ENCODE measurements at places on chromosomes 2 and 18. TPM values are rescaled to one million over a fixed set of nuclear protein-coding genes. Genes with fewer than 3 reads are reported as not detected.

DNA sequence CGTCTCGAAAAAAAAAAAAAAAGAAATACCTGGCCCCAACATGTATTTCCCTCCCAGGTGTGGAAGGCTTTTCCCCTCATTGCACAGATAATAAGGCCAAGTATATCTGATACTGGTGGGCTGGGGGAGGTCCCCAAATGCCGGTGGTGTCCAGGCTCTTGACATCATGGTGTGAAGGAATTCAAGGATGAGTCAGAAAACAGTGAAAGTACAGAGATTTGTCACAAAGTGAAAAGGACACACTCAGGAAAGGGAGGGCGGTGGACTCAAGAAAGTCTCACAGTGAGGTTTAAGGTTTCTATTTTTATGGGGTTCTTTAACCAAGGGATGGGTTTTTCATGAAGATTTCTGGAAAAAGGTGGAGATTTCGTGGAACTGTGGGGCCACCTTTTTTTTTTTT, 37.8 kb upstream of the FZD5 start:
- no peak overlapping the region for H3K27ac ChIP-seq
- no peaks in the 10 kb centered on the region for H3K36me3 ChIP-seq
- peaks cover 23% of the 10 kb centered on the region for H3K4me1 ChIP-seq
- no peaks in the 10 kb centered on the region for H3K27me3 ChIP-seq
- DNase-seq = no peak

GRCh38 chr2:157438863-157439823, 4.7 kb downstream of the CYTIP start:
- H3K36me3 ChIP-seq = no peaks in the 10 kb centered on the region
- DNase-seq = no peak
- H3K4me1 ChIP-seq = no peaks in the 10 kb centered on the region
- no peaks in the 10 kb centered on the region for H3K27me3 ChIP-seq

GRCh38 chr2:196112418-196113034, 43.9 kb upstream of the DNAH7 start:
- H3K36me3 ChIP-seq = no peaks in the 10 kb centered on the region
- H3K27ac ChIP-seq = peak overlapping the region; percentile 76
- no peaks in the 10 kb centered on the region for H3K27me3 ChIP-seq
- H3K4me1 ChIP-seq = peaks cover 15% of the 10 kb centered on the region
- no peak overlapping the region for H3K4me3 ChIP-seq

DNA sequence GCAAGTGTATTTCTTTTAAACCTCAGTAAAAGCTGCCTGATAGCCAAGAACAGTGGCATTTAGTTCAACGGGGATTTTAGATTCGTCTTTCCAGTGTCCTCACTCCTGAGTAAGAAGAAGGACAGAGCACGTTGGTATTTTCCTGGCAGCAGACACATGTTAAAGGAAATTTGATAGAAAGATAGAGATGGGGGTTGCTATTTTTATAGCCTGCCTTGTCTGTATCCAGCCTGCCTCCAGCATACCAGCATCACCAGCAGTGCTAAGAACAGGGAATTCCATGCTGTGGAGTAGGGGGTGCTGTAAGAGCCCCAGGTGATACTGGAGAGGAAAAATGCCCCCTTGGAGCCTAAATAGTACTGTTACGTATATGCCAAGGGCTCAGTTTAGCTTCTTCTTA, 1.1 kb upstream of the SMYD1 start:
- no peaks in the 10 kb centered on the region for H3K36me3 ChIP-seq
- H3K27me3 ChIP-seq = no peaks in the 10 kb centered on the region

DNA sequence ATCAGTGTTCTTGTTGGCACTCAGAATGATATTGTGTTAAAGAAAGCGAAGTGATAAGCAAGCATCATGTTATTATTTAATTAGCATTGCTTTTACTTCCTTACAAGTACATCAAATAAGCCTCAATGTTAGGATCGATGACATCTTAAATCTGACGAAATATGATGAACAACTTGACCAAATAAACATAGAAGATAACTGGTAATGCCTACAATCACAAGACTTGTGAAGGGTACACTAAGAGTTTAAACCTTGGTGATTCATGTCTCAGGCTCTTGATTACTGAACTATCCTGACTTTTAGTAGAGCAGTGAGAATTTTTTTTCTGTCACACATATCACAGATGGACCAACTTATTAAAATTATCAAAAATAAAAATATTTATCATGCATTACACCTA, 500.8 kb upstream of the ZEB2 start:
- peaks cover 11% of the 10 kb centered on the region for H3K4me1 ChIP-seq
- no peak overlapping the region for H3K4me3 ChIP-seq
- H3K27me3 ChIP-seq = no peaks in the 10 kb centered on the region
- DNase-seq = no peak

GRCh38 chr2:109162999-109163398, 34.0 kb downstream of the SH3RF3 start:
- H3K27ac ChIP-seq = no peak overlapping the region
- DNase-seq = no peak
- H3K36me3 ChIP-seq = no peaks in the 10 kb centered on the region
- no peaks in the 10 kb centered on the region for H3K4me1 ChIP-seq
- H3K27me3 ChIP-seq = no peaks in the 10 kb centered on the region

DNA sequence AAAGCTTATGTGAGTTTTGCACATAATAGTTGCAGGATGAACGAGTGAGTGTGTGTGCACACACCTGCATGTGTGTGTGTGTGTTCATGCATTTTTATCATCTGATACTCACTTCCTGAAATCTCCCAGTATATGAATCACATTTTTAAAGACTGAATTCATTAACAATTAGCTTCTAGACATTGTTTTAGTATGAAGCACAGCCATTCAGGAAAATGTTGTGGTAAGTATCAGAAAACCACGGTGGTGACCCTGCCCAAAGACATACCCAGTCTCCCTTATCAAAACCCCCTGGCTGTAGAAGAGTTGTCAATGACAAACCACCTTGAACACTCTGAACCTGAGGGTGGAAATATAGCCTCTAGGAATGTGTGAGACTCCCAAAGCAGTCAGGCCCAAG, 220.8 kb downstream of the ALK start:
- H3K27ac ChIP-seq = no peak overlapping the region
- DNase-seq = no peak
- H3K36me3 ChIP-seq = no peaks in the 10 kb centered on the region
- H3K4me3 ChIP-seq = no peak overlapping the region
- 0 out of 2 replicates have a peak, but pooled peaks cover 3% of the 10 kb centered on the region for H3K4me1 ChIP-seq

DNA sequence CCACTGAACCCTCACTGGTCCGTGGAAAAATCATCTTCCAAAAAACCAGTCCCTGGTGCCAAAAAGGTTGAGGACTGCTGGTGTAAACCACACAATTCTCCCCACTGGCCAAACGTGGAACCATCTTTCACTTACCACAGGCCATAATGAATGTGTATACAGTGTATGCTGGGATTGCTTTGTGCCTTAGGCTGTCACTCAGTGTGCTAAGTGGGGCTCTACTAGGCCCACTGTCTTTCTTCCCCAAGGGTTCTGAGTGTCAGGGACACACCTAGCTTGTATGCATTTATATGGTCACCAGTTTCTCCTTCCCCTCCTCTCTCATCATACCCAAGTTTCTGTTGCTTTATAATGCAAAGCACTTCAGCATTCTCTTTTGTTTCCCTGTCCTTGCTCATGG, 27.2 kb downstream of the SCYGR8 start:
- no peaks in the 10 kb centered on the region for H3K27me3 ChIP-seq
- DNase-seq = peak; percentile 2
- H3K4me3 ChIP-seq = no peak overlapping the region
- H3K36me3 ChIP-seq = no peaks in the 10 kb centered on the region

- H3K36me3 ChIP-seq = no peaks in the 10 kb centered on the region
- no peaks in the 10 kb centered on the region for H3K27me3 ChIP-seq
- H3K27ac ChIP-seq = no peak overlapping the region
- H3K4me3 ChIP-seq = no peak overlapping the region
- no peaks in the 10 kb centered on the region for H3K4me1 ChIP-seq
- no peak for DNase-seq
Observed at GRCh38 chr2:34011684-34012083, 412.6 kb upstream of the FAM98A start.

Gene DNAH7
- total RNA-seq = 0.27 TPM

Gene TUBB8B
- total RNA-seq = 3.6 TPM

Gene TMEM169
- total RNA-seq = 8.0 TPM

Measured in GM23338 (cell line).